IPS DF 6.9 (cell line): ENCODE measurements at places on chromosomes 5 and 9.

DNA sequence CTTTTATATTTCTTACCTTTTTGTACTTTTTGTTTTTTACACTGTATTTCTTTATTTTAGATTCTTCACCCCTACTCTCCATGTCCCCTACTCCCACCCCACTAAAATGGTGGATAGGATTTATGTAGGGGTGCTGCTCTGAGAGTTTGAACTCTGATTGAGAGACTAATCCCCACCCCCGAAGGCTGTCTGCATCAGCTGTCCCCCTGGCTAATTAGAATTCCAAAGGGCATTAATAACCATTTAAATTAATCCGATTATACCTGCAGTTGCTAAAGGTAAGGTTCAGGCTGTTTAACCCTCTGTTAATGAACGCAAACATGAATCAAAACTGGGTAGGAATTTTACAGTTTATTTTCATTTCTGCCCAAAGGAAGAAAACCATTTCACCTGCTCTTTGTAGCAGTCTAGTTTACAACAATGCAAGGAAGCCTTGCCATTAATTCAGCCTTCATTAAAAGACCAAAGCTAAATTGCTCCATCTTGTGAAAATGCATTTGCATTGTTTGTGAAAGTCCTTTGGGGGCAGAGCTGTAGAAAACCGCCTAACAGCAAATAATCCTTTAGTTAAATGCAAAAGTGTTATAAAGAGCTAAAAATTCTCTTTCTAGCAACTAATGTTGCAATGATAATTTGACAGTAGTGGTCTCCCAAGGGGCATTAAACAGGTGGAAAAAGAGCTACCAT, 71.2 kb downstream of the ZCCHC7 start:
- no peak for DNase-seq

DNA sequence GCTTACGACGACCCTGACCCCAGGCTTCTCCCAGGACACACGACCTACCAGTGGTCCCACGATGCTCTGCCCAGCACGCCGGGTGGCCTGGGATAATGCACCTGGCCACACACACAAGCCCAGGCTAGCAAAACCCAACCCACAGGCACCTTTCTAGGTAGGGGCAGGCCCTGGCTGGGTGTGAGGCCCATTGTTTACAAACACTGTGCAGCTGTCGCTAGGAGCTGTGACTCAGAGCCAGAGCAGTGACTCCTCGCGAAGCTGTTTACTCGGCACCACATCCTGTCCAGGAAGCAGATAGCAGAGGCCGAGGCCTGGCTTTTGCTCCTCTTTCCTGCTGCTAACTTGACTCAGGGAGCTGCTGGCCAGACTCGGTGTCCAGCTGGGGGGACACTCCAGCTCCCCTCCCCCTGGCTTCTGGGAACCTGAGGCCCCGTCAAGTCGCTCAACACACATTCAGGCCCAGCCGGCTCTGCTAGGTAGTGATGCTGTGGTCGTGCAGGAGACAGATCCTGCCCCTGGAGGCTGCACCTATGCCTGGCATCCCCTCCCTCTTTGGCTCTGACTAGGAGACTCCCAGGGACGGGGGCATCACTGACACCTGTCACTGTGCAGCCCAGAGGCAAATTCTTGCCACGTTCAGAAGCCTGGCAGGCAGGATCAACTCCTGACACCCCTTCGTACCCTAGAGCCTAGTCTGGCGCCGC, 12.8 kb upstream of the RALGDS start:
- no peak for DNase-seq

- DNase-seq, result no peak
Observed at GRCh38 chr9:122059955-122060324, 33.2 kb downstream of the TTLL11 start.

DNA sequence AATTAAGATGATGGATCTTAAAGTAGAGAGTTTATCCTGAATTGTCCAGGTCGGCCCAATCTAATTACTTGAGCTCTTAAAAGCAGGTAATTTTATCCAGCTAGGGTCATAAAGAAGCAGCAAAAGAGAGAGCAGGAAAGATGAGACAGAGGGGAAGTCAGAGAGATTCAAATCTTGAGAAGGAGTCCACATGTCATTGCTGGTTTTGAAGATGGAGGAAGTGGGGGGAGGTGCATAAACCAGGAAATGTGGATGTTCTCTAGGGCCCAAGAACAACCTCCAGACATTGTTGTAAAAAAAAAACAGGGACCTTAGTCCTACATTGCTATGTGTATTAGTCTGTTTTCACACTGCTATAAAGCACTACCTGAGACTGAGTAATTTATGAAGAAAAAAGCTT, 66.4 kb downstream of the SLCO4C1 start:
- no peak for DNase-seq

DNA sequence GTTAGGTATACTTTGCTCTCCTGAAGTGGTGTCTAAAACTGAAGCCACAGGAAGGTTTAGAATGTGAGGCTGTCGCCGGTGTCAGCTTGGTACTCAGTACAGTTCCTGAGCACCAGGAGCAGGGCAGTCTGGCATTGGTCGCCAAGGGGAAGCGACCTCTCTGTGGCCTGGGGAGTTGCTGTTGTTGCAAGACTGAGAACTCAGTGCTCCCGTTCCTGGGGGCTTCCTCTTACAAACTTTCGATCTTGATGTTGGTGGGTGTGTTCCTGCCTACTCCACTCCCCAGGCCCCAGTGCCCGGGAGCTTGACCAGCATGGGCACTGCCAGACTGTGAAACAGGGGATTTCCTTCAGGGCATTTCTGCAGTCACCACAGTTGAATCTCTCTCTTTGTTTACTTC, 52.4 kb upstream of the PPARGC1B start:
- no peak for DNase-seq

GRCh38 chr9:108073823-108074222, 584.3 kb upstream of the KLF4 start:
- DNase-seq, result no peak

GRCh38 chr5:61030163-61030482, 85.1 kb downstream of the NDUFAF2 start:
- DNase-seq, result no peak

GRCh38 chr5:77272206-77272605, 61.7 kb downstream of the PDE8B start:
- no peak for DNase-seq

GRCh38 chr5:23139338-23140171, 286.4 kb upstream of the CDH12 start:
- DNase-seq, result peak; percentile 7

DNA sequence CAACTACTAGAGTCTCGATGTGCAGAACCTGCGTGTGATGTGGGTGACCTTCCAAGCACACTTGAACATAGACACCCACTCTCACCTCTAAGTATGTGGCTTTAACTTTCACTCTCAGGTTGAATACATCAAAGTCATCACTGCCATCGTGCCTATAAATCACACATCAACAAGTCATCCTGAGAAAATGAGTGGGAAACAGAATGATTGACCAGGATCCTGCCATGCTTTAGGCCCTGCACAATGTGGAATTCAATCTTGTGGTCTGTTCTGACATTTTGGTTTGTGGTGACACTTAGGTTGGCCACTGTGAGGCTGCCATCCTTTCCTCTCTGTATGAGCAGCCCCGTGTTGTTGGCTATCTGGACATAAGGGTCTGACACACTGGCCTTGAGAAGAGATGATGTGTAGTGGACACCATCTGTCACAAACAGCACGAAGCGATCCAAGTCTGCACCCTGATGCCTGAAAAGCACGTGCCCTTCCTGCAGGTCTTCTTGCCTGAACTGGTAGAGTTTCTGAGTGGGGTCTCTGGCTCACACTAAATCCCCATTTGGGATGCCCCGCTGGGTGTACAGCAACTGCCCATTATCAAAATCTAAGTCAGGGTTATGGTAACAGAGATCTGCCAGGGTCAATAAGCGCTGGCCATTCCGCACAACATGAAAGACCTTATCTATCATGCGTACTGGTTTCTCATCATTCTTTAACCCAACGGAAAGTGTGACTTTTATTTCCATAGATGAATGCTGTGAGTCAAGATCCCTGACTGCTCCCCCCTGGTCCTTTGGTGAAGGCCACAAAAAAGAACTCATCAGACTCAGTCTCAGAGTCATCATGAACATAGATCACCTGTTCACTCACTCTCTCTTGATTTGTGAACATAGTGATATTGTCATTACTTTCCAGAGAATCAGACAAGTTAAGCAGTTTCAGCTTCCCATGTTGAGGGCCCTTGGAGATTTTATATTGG, 116.6 kb downstream of the ESM1 start:
- DNase-seq, result no peak

DNA sequence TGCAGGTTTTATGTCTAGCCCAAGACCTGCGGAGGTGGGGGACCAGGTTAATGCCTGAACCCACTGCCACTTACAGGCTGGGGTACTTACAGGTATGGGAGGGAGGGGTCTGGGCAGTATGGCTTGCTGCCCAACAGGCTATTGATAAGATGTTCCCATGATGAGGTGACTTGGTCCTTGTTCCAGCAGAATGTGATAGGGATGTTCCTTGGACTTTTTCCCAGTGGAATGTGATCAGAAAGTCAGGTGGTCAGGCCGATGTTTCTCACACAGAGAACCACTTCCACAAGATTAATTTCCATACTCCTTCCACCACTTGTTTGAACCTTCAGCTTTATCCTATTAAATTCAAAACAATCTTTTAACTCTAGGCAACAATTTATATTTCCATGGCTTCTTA, 27.0 kb upstream of the GPX3 start:
- no peak for DNase-seq

- DNase-seq, result no peak
Observed at GRCh38 chr9:99828054-99828416, 6.3 kb downstream of the NR4A3 start.

- no peak for DNase-seq
Observed at GRCh38 chr5:132428484-132429462, 59.3 kb downstream of the SLC22A5 start.

DNA sequence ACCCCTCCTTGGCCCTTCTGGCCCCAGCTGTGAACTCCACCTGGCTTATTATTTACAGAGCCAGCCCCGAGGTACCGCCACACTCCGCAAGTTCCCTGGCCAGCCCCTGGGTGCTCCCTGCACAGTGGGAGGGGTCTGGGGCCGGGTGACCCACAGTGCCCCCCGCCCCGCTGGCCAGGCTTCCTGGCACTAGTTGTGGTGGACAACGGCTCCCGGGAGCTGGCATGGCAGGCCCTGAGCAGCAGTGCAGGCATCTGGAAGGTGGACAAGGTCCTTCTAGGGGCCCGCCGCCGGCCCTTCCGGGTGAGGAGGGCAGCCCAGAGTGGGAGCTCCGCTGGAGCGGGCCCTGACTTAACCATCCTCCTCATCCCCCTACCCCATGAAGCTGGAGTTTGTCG, 3.9 kb downstream of the MAMDC4 start:
- no peak for DNase-seq

DNA sequence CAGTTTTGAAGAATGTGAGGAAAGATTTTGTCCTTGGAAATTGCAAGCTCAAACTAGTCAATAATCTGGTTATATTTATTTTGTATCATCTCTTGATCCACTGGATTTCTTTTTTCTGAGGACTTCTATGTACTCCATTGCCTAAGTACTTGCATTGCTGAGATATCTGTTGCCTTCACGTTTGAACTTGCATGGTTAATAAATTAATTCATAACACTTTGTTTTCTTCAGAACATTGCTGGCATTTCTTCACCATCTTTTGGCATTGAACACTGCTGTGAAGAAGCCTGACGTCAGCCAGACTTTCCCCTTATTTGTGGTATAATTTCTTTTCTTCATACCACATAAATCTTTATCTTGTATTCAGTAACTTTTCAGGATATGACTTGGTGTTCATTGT, 246.0 kb upstream of the KIF2A start:
- no peak for DNase-seq

GRCh38 chr9:4490705-4491625, 697 bp downstream of the SLC1A1 start:
- DNase-seq, result no peak
